GM23338 (cell line): ENCODE measurements at places on chromosomes 1 and 21.

DNA sequence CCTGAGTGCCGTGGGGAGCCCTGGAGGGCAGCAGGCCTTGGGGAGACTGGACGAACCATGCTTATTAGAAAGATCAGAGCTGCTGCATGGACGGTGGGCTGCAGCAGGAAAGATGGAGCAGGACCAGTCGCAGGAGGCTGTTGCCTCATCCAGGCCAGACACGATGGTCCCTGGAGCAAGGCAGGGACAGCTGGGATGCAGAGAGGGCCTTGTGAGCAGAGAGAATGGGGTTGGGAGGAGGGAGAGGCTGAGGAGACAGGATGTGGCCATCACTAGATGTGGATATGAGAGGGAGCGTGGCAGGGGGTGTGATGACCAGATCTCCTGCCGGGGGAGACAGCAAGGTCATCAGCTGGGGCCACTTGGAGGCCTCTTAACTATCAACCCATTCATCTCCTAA is 727.6 kb downstream of the PTPRU start:
- no peak for DNase-seq

DNA sequence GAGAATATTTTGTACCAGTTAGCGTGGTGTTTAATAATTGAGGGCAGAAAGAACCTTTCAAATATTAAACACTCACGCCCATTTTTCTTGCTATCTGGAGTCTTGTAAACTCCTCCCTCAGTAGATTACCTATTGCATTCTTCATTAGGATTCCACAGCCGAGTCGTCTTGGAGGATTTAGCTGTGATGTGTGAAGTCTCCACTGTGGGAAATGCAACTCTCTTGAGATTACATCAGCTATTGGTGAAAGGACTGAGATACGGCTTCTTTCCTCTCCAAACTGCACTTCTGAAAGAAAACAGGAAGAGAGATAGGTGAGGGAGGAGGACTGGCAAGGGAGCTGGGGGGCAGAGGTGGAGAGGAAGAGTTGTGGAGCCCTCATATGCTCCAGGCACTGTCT is 36.1 kb downstream of the ACTA1 start:
- DNase-seq: no peak

- DNase-seq: no peak
These were observed 31.4 kb upstream of the CD84 start for GRCh38 chr1:160610569-160611242.

DNA sequence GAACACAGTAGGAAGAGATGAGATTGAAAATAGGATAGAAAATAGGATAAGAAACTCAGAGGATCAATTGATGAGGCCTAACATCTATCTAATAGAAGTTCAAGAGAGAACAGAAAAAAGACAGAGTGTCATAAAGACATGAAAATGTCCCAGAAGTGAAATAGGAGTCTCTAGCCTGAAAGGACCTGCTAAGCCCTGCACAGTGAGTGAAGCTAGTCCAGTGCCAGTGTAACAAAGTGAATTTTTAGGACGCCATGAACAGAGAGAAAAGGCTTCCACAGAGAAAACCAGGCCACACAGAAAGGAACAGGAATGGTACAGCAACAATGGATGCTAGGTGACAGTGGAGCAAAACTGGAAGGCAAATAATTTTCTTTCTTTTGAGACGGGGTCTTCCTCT is 20.3 kb upstream of the LSS start:
- no peak for DNase-seq

- no peak for DNase-seq
These were observed 59.3 kb downstream of the MDM4 start for GRCh38 chr1:204575221-204576190.

- DNase-seq: no peak
These were observed 321.0 kb downstream of the PTBP2 start for GRCh38 chr1:97042551-97042950.

- DNase-seq: peak; percentile 74
These were observed 158.9 kb upstream of the COA6 start for GRCh38 chr1:234214129-234214910.

DNA sequence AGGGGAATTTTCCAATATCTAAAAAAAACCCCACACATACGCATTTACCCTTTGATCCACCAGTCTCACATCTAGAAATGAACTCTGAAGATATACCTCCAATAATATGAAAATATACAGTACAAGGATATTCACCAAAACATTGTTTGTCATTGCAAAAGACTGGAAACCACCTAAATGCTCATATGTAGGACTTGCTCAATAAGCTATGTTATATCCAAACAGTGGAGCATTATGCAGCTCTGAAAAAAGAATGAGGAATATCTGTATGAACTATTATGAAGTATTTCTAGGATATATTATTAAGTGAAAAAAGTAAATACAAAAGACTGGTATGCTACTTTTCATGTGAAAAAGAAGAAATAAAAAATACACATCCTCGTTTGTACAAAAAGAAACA is 43.6 kb downstream of the CD55 start:
- DNase-seq: no peak

- DNase-seq: no peak
These were observed 174.7 kb downstream of the ADGRL4 start for GRCh38 chr1:78831731-78832360.

DNA sequence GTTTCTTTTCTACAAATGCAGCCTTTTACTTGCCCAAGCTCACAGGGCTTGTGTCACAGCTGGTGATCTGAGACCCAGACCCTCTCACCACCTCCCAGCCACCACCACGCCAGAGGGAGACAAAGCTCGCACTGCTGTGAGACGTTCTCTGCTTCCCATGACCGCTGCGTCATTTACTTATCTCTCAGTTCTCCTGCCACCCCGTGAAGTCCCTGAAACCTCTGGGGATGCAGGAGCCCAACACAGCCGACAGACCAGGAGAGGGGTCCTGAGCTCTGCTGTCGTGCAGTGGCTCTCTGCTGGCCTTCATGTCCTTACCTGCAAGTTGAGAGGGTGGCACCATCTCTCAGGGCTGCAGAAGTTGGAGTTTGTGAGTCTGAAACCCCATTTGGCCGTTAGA is 77.7 kb downstream of the SLC16A1 start:
- no peak for DNase-seq

DNA sequence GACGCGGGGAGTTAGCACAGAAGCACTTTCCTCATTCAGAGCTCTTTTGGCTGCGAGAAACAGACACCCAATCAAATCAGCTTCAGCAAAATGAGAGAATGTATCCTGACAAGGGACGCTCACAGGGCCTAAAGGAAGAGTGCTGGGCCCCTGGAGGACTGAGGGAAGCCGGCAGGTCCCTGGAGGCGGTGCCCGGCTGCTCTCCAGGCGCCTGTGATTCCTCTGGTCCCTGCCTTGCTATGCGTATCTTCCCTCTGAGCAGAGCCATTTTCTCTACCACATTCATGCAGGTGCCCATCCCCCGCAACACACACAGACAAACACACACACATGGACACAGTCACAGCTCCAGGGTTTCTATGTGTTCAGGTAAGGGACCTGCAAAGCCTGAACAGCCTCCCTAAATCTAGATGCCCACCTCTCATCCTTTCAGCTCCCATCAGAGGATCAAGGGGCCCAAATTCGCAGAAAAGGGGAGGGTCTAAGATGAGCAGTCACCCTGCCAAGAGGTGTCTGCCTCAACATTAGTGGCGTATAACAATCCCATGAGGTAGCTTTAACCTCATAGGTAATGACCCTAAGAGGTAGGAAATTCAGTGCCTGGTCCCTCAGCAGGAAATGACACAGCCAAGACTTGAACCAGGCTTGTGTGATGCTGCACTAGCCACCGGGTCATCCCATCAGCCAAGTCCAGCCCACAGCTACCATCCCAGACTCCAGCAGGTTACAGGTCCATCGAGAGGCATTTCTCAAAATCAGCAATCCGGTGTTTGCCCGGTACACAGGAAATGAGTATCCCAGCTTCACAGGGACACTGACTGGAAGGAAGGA is 29.0 kb downstream of the PTAFR start:
- peak; percentile 64 for DNase-seq

GRCh38 chr1:155209312-155209721 is 822 bp downstream of the MTX1 start:
- no peak for DNase-seq
